Endothelial cell (in vitro differentiated cells): ENCODE measurements at places on chromosomes 12 and 14. TPM values are rescaled to one million over a fixed set of nuclear protein-coding genes. Genes with fewer than 3 reads are reported as not detected.
A peak's percentile ranks its signal among the peaks of the same experiment; 100 is the strongest.

CLEC9A gene
- not detected for total RNA-seq

PLA2G1B gene
- total RNA-seq = not detected

NPFF gene
- total RNA-seq = not detected

UNC79 gene
- total RNA-seq = 0.69 TPM

LUM gene
- total RNA-seq = 0.18 TPM

EFCAB11 gene
- total RNA-seq = 15.2 TPM

BCL11B gene
- 1.0 TPM for total RNA-seq

DNA sequence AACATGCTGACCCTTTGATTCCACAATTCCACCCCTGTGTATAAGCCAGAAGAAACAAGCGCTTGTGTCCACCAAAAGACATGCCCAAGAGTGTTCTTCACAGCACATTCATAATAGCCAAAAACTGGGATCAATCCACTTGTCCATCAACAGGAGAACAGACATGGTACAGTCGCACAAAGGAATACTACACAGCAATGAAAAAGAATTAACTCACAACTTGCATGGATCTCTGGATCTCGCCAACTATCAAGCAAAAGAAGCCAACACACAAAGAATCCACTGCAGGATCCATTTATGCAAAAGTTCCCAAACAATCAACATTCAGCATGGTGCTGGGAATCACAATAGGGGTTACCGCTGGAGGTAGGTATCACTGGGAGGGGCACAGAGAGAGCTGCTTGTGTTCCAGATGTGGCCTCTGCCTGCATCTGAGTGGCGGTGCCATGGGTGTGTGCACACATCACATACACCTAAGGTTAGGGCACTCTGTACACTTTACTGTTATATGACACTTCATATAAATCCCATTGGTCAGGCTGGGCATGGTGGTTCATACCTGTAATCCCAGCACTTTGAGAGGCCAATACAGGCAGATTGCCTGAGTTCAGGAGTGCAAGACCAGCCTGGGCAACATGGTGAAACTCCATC is 30.9 kb downstream of the CLMN start:
- no peaks in the 10 kb centered on the region for H3K4me1 ChIP-seq
- H3K27ac ChIP-seq = no peak overlapping the region
- no peaks in the 10 kb centered on the region for H3K36me3 ChIP-seq
- no peak for DNase-seq
- peaks cover 1% of the 10 kb centered on the region for H3K27me3 ChIP-seq

DNA sequence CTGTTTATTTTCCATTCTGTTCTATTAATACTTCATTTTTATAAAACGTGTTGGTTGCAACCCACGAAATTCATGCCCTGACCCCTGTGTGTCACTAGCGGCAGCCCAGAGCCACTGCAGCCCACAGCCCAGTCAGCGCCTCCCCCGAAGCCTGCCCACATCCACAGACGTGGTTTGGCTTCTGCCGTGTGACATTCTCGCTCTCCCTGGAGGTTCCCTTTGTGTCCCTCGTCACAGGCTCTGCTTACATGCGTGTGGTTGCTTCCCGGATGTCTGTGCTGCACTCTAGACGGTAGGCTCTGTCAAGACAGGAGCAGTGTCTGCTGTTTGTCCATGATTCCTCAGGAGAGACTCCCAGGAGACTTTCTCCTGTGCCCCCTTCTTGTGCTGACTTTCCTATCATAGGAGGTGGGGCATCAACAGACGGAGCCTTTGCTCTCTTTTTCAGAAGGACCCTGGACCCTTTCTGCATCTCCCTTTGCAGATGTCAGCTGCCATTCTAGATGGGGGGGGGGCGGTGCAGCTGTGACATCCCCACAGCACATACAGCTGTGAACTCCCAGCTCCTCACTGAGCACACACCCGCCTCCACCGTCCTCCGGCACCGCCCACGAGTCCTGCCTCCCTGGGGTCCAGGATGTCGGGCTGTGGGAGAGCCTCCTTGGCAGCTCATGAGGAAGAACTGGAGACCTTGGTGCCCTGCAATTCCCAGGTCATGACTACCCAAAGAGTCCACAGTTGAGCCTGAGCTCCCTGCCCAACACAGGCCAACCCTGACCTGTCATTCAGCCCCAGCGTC is 36.8 kb upstream of the PIWIL1 start:
- H3K27me3 ChIP-seq = no peaks in the 10 kb centered on the region
- H3K4me3 ChIP-seq = no peak overlapping the region
- peaks cover 22% of the 10 kb centered on the region for H3K36me3 ChIP-seq
- no peak overlapping the region for H3K27ac ChIP-seq

DNA sequence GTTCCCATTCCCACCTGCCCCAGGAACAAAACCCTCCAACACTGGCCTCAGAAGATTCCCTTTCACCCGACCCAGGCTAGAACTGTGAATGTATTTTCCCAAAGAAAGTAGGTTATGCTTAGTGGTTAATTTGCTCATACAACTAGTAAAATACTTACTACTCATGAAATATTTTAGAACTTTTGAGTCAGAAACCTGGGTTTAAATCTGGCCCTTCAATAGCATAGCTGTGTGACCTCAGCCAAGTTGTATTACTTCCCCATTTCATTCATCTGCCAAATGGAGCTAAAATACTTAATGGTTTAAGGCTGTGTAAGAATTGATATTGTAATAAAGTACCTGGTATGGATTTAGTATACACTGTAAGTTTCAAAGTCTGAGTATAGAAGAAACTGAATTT is 69.1 kb upstream of the DNM1L start:
- no peak overlapping the region for H3K4me3 ChIP-seq
- no peak for DNase-seq
- H3K27ac ChIP-seq = no peak overlapping the region

- peaks cover 33% of the 10 kb centered on the region for H3K4me1 ChIP-seq
- DNase-seq = no peak
- H3K27ac ChIP-seq = peak overlapping the region; percentile 92
- H3K27me3 ChIP-seq = no peaks in the 10 kb centered on the region
These were observed 71.3 kb downstream of the DUSP6 start for GRCh38 chr12:89280833-89281538.

DNA sequence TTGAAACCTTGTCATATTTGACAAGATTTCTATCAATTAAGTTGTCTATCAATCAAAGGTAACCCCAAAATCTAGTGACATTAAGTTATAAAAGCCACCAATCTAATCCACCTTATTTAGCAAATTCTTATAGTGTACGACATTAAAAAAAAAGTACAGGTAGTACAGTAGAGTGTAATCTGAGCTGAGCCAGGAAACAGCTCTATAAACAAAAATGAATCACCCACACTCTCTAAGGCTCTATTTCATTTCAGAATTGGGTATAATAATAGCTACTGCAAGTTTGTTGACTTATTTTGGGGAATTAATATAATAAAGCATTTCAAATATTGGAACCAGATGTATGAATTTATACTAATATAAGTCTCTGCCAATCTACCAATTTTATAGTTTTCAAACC is 342.4 kb upstream of the FLRT2 start:
- H3K36me3 ChIP-seq = no peaks in the 10 kb centered on the region
- DNase-seq = no peak
- H3K4me1 ChIP-seq = no peaks in the 10 kb centered on the region

DNA sequence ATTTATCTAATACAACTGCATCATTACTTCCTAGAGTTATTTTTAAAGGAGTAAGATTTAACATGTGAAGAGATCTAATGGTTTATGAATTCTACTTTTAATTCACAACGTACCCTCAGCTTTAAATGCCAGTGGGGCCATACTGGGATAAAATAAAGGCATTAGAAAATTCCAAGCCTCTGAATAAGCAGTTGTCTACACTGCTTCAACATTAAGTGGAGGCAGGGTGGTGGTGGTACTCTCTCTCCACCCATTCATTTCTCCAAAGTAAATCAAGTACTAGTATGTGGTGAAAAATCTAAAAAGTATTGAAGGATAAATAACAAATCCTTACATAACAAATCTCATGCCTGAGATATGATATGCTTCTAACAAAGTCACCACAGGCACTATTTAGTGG is 52.4 kb downstream of the FERMT2 start:
- no peaks in the 10 kb centered on the region for H3K27me3 ChIP-seq
- no peak overlapping the region for H3K4me3 ChIP-seq
- H3K36me3 ChIP-seq = peaks cover 14% of the 10 kb centered on the region
- DNase-seq = no peak
- H3K27ac ChIP-seq = no peak overlapping the region

DNA sequence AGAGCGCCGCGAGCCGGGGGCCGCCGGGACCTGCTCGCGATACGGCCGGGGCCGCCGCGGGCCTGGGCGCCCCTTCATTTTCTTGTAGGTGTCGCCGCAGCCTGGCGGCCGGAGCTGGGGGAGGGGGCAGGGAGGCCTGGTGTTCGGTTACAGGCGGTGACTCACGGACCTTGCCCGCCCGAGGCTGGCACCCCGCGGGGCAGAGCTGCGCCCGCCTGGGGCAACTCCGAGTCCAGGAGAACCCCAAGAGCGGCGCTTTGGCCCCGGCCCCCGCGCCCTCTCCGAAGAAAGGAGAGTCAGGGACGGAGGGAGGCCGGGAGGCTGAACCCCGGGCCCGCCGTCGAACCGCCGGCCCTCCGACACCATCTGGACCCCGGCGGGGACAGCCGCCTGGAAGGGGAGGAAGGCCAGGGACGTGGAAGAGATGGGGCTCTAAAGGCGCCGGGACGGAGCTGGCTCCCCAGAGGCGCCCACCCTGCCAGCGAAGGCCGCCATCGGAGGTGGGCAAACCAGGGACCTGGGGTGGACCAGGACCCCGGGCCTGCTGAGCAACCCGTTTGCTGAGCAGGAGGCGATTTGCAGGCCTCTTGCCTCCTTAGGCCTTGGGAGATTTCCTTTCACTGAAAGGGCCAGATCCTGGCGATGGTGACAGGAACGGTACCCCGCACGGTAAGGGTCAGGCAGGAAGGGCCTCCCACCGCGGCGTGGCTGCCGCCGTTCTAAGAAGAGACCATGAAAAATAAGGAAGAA is 843 bp upstream of the NUAK1 start:
- peaks cover 10% of the 10 kb centered on the region for H3K27me3 ChIP-seq
- peak; percentile 70 for DNase-seq
- H3K27ac ChIP-seq = peak overlapping the region; percentile 82

DNA sequence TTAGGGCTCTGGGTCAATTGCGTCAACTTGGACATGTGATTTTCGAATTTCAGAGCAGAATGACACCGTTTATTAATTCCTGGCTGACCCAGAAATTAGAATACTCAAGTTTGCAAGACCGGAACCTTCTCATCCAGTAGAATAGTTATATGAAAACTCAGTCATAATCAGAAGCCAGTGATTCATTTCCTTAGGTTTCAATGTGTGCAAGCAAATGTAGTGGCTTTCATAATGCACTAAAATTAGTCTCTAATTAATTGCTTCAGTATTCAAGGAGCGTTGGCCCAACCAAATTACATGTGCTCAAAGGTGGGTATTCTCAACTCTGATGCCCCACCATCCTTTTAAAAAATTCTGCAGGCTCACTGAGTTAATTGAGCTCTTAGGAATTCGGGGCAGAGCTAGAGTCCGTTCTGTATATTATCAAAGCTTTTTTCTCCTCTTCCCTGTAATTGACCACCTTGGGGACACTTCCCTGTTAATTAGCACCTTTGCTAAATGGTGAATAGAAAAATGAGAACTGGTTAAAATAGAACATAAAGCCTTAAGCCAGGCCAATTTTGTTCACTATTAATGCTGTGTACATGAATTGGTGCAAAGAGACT is 55.4 kb downstream of the DAO start:
- no peak overlapping the region for H3K4me3 ChIP-seq
- no peaks in the 10 kb centered on the region for H3K36me3 ChIP-seq
- no peaks in the 10 kb centered on the region for H3K4me1 ChIP-seq
- no peak overlapping the region for H3K27ac ChIP-seq

GRCh38 chr14:35355981-35356841 is 48.3 kb downstream of the NFKBIA start:
- DNase-seq = no peak
- H3K4me3 ChIP-seq = no peak overlapping the region
- H3K27me3 ChIP-seq = peaks cover 5% of the 10 kb centered on the region

DNA sequence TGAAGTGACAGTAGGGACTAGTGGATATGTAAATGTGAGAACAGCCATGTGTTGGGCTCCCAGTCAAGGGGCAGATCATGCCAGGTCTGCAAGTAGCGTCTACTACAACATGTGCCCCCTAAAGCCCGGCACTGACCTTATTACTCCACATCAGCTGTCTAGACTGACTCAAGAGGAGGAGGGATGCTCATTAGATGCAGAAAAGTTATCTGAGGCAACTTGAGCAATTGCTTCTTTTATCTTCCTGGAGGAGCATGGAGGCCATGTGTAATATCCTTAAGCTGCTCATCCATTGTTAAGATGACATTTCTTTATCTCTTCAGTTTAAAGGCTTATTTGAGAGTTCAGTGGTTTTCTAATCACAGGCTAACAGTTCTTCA is 404.7 kb upstream of the FLRT2 start:
- DNase-seq = no peak
- no peaks in the 10 kb centered on the region for H3K4me1 ChIP-seq
- no peak overlapping the region for H3K27ac ChIP-seq
- H3K4me3 ChIP-seq = no peak overlapping the region

DNA sequence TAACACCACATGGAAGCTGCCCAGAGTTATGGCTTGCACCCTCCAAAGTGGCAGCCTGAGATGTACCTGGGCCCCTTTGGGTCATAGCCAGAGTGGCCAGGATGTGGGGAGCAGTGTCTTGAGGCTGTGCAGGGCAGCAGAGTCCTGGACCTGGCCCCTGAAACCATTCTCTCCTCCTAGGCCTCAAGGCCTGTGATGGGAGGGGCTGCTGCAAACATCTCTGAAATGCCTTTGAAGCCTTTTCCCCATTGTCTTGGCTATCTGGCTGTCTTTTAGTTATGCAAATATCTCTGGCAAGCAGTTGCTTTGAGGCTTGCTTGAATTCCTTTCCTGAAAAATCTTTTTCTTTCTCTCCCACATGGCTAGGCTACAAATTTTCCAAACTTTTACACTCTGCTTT is 356.5 kb downstream of the DAD1 start:
- H3K36me3 ChIP-seq = peaks cover 4% of the 10 kb centered on the region
- DNase-seq = no peak
- no peak overlapping the region for H3K4me3 ChIP-seq
- no peak overlapping the region for H3K27ac ChIP-seq
- H3K4me1 ChIP-seq = peaks cover 2% of the 10 kb centered on the region
- H3K27me3 ChIP-seq = peaks cover 5% of the 10 kb centered on the region

- DNase-seq = no peak
- peaks cover 7% of the 10 kb centered on the region for H3K27me3 ChIP-seq
- H3K4me3 ChIP-seq = peak overlapping the region; percentile 50
These were observed 625 bp upstream of the ABHD12B start for GRCh38 chr14:50871228-50871627.

DNA sequence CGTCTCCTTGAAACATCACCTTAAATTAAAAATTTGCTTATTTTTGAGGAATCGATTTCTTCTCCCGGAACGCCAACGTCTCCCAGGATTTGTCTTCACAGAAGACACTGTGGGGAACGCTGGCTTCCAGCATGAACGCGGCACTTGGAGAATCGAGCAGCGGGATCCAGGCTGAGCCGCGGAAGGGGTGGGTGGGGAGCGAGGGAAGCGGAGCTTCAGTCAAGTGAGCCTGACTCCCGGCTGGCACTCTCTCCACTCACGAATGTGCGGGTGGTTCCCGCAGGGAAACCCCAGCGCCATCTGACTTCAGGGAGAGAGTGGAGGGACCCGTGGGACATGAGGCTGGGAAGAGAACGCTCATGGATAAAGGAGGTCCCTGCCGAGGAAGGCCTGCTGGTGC is 506.0 kb upstream of the TMEM132C start:
- peaks cover 2% of the 10 kb centered on the region for H3K27me3 ChIP-seq
- no peak for DNase-seq
